ENCODE measurements at places on chromosomes 11 and 22.

DNA sequence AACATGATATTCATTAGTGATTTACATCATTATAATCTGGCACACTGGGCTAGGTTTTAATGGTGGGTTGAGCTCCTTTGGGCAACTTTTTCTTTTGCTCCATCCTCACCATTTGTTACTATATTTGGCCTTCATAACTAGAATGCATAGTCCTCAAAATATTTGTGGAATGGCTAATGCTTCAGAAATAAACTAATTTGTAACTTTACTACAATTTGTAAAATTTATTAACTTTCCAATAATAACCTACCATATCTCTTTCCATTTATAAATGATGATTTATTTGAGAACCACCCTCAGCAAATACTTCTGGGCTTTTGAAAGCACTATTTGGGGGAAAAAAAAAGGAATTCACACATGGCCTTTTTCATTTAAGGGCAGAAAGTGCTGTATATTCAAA lies 79.7 kb downstream of the LARGE2 start:
- DNase-seq = no peak

DNA sequence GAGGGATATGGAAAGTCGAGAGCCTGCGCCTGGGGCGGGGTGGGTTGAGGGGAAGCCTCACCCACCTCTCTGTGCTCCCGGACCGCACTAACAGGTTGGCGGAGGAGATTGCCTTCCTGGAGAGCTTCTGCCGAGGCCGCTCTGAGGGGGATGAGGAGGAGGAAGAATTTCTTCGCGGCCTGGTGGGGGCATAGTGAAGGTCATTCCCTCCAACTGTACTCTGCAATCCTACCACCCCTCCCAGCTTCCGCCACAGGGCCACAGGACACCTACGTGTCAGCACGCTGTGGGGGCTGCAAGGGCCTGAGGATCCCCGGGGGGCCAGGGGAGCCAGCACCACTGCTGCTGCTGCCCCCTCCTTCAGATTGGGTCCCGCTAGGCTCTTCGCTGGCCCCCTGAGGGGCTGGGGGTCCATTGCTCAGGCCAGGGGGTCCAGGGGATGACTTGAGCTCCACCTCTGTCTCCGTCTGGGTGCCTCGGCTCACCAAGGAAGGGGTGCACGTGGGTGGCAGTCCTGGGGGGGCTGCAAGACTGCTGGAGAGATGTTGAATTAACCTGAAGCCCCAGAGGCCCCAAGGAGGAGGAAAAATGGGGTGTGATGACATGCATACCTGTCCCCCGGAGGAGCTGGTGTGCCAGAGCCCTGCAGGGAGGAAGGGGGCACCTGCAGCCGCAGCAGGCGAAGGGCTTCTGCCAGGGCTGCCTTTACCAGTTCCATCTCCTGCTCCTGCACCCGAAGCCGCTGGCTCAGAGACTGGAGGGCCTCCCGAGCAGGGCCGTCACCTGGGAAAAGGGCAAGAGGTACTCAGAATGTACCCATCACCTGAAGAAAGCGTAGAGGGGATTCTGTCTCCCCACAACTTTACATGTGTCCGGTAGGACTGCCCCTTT lies 1.5 kb downstream of the EML3 start:
- DNase-seq = no peak

DNA sequence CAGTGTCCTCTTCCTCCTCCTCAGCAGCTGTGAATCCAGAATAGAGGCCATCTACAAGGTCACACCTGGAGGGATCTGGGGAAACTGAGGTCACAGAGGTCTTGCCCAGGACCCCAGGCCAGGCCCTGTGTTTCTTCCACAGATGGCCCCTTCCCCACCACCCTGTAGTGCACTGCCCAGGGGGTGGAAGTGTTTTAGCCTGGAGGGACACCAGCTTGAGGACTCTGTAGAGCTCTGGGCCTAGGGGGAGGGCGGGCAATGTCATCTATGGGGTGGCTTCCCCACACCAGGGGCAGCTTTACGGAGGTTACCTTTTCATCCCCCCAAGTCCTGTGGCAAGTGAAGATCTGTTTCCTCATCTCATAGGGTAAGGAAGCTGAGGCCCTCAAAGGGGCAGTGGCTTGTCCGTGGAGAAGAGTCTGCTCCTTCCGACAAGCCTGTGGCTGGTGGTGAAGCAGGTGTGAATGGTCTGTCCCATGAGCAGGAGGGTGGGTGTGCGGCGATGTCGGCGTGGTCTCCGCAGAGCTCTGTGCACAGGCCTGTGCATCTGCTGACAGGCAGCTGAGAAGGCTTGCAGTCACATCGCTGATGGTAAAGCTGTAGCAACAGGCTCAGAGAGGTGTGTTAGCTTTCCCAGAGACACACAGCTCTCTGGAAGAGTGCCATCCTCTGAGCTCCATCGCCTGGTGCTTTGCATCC lies 74.1 kb upstream of the WNT7B start:
- DNase-seq = no peak

DNA sequence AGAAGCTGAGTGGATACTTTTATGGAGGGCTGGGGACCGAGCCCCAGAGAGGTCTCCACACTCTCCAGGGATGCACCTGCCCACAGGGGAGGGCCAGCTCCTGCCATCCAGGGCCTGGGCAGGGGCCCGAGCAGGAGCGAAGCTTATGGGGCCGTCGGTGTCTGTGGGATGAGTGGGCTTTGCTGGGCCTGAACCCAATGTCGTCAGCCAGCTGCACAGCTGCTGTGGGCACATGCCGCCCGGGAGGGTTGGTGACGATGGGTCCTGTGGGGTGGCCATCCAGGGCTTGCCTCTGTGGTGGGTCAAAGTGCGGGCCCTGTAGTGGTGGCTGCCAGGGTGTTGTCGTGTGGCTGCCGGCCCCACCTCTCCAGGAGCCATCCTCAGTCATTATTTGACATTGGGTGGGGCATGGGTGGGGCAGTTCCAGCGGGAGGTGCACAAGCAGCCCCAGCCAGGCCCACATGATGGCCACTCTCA lies 447.1 kb downstream of the TBC1D22A start:
- DNase-seq = no peak

GRCh38 chr11:125168918-125169456 lies 4.4 kb downstream of the PKNOX2 start:
- DNase-seq = peak; percentile 70
